ENCODE measurements at places on chromosomes 4 and X. TPM values are rescaled to one million over a fixed set of nuclear protein-coding genes. Genes with fewer than 3 reads are reported as not detected.

The CT45A5 gene
- not detected for total RNA-seq

The DCAF8L1 gene
- total RNA-seq = not detected

The EMCN gene
- not detected for total RNA-seq

The SLAIN2 gene
- 55.7 TPM for total RNA-seq

The EDA2R gene
- 1.1 TPM for total RNA-seq

The BEND2 gene
- not detected for total RNA-seq

The CPZ gene
- not detected for total RNA-seq

The MAP7D2 gene
- 0.44 TPM for total RNA-seq

The ARMCX1 gene
- total RNA-seq = 2.6 TPM

The RS1 gene
- not detected for total RNA-seq

The NWD2 gene
- not detected for total RNA-seq

The IL3RA gene
- 0.63 TPM for total RNA-seq

The MAGEA4 gene
- not detected for total RNA-seq

The GPRIN3 gene
- total RNA-seq = 12.2 TPM

The KCTD8 gene
- not detected for total RNA-seq

- no peak for DNase-seq
These were observed 240.1 kb upstream of the NOCT start for GRCh38 chr4:138775489-138775888.

DNA sequence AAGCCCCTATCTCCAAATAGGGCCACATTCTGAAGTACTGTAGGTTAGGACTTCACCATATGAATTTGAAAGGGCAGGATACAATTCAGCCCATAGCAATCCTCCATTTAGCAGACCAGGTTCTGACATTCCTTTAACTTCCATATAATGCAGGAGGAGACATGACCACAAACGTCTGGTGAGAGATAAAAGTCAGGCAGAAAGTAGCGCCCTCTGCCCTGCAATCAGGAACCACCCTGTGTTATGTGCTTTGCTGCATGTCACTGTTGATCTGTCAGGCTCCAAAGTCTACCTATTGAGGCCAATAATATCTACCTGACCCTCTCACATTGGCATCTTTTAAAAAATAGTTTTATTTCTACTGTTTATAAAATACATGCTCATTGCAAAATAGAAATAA, 30.2 kb upstream of the SEPSECS start:
- DNase-seq = no peak

DNA sequence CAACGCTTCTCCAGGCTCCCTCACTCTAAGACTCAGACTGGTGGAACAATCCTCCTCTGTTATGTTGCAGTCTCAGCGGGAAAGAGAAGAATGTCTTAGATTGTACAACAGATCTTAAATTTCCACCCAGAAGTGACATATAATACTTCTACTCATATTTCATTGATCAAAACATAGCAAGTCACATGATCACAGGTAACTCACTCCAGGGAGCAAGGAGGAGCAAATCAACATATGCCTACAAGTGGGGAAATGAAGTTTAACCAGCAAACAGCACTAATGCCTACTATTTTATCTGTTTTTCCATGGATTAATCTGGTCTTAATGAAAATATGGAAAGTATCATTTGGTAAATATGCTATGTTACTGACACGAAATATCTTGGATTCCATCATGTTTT, 819.8 kb downstream of the CCSER1 start:
- DNase-seq = no peak

DNA sequence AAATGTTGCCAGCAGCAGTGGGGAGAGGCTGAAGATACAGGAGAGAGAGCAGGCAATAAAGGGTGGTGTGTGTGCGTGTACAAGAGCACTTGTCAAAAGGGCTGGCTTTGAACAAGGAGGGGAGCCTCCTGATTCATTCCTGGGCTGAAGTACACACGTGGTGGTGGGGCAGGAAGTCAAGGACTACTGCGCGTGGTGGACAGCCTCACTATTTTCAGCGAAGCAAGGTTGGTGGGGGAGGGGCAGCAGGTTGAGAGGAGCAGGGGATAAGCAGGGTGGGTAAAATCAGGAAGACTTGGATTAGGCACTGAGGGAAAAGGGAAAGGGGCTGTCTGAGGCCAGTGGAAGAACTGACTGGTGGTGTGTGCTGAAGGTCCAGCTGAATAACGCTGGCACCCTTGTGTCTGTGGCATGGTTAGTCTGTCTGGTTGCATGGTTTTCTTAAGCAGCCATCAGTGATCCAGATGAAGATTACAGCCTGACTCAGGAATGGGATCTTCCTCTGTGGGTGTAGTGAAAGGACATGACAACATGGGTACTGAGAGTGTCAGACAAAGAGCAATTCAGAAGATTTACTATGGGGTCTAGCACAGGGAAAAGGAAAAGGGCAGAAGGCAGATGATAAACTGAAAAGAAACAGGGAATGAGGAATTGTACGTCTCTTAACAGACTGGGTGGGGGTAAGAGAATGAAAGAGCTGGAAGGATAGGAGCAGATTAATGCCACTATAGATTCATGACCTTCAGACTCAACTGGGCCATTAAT, 149.8 kb downstream of the CHM start:
- no peak for DNase-seq

- DNase-seq = no peak
These were observed 18.0 kb upstream of the MANBA start for GRCh38 chr4:102778720-102779119.

- DNase-seq = no peak
These were observed 93.0 kb downstream of the ZXDA start for GRCh38 chrX:57817302-57817701.

DNA sequence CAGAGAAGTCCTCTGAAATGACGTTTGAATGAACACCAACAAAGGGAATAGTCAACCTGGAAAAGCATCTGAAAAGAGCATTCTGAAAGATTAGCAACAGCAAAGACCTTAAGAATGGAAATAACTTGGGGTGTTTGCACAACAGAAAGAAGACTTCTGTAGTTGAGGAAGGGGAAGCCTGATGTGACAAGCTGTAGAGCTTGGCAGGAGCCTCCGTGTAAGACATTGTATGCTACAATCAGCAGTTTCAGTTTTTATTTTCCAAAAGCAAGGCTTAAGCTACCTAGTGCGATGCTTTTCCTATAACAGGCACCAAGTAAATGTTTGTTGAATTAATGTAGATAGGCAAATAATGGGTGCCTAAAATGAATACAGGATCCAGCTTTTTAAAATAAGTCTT, 484.0 kb downstream of the SPRY1 start:
- no peak for DNase-seq

DNA sequence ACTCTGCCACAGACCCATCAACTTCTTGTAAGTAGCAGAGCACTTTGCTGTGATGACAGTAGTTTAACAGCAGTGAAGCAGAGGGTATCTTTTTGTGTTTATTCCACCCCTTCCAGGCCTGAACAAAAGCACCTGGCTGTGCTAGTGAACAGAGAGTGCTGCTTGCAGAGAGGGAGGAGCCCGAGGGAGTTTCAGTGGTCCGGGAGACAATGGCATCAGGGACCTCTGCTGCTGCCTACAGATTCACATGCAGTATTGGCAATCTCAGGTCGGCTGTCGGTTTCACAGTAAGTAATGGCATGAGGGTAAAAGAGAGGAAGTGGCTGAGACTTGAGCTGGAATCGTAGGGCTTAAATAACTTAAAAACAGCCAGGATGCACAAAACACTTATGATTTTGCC, 755.8 kb downstream of the RPA4 start:
- peak; percentile 6 for DNase-seq

GRCh38 chrX:17788439-17788838, 51.1 kb downstream of the SCML1 start:
- peak; percentile 59 for DNase-seq

DNA sequence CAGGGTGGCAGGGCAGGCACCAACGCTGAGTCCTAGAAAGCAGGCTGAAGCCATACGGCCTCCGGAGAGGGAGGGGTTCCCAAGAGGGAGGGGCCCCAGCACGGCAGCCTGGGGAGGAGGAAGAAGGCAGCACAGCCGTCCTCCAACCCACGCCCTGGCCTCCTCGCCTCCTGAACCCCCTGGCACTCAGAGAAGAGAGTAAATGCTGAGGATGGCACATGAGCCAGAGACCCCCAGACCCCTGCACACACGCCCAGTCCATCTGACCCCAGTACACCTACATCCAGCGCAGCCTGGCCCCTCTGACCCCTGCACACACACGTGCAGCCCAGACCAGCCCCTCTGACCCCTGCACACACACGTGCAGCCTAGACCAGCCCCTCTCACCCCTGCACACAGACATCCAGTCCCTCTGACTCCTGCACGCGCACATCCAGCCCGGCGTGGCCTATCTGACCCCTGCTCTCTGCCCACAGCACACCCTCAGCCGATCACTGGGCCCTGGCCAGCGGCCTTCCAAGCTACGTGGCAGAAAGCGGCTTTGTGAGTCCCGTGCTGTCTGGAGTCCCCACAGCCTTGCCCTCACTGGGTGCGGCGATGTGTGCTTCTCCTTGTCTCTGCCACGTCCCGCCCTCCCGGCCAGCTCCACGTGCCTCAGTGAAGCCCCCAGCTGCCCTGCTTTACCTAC, 18.5 kb downstream of the ATP5ME start:
- DNase-seq = no peak

DNA sequence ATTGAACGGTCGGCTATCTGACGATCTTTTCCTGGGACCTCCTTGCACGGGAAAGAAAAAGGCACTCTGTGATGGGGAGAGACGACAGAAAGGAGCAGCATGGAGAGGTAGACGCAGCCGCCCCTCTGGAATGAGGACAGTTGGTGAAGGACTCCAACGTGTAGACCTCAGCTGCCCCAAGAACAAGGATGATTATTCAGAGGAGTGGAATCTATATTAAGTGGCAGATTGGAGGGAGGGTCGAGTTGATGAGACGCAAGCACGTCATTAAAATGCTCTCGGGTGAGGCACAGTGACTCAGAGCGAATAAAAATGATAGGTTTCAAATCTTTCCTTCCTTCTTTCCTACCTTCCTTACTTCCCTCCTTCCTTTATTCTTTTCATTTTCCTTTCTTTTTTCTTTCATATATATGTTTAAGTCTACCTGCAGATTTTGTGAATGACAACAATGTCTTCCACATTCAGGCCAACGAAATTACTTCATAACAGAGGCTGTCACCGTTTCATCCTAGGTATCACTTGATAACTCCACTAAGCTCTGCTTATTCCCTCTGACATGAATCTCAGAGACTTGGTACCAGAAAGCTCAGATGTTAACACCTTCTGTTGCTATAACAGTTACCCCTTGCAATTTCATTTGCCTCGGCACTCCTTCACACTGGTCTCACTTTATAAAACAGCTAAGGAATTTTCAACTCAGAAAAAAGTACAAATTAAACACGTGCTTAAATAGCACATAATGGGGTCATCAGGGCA, 110.0 kb upstream of the PPARGC1A start:
- no peak for DNase-seq

GRCh38 chrX:12973561-12974304, 1.2 kb upstream of the TMSB4X start:
- peak; percentile 74 for DNase-seq

- DNase-seq = no peak
These were observed 166.8 kb upstream of the MAMLD1 start for GRCh38 chrX:150196285-150196684.

DNA sequence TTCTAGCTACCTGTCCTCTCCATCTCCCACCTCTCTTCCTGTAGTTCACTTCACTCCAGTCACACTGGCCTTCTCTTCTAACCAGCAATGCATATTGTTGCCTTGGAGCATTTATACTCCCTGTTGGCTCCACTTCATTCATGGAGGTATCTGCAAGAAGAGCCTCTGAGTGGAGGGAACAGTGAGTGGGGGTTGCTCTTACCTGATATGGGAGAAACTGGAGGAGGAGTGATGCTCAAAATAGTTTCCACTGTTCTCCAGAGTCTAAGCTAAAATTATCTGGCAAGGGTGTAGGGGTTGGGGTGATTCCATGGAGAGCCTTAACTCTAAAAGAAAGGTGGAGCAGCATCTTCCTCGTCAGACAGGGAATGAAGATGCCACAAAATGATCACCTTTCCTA, 28.9 kb upstream of the DDX53 start:
- DNase-seq = no peak

GRCh38 chrX:97268182-97268680, 384.5 kb downstream of the RPA4 start:
- DNase-seq = no peak

- DNase-seq = no peak
These were observed 37.1 kb downstream of the SMARCAD1 start for GRCh38 chr4:94244829-94245185.

All from activated CD4-positive, alpha-beta T cell treated with anti-CD3 and anti-CD28 coated beads for 36 hours (primary cell).